ENCODE measurements at places on chromosomes 7 and 10.

GRCh38 chr10:113612154-113612553 is 51.7 kb downstream of the NRAP start:
- no peak for DNase-seq

DNA sequence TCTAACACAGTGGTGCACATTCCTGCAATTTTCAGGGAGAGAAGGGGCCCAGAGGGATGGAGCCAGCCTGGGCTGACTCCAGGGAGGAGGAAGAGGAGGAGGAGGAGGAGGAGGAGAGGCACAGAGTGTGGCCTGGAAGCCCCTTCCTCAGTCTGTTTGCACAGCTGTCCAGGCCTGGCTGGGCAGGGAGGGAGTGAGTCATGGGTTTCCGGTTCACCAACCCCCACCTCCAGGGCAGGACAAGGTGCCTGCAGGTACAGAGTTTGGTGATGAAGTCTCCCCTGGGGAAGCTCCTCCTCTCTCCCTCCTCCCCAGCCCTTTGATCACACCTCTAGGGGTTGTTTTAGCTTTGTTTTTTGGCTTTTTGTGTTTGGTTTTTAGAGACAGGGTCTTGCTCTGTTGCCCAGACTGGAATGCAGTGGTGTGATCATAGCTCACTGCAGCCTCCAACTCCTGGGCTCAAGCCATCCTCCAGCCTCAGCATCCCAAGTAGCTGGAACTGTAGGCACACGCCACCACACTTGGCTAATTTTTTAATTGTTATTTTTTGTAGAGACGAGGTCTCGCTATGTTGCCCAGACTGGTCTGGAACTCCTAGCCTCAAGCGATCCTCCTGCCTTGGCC is 77.5 kb upstream of the CUX1 start:
- no peak for DNase-seq

- no peak for DNase-seq
Observed at GRCh38 chr10:84205049-84205852, 10.9 kb downstream of the CDHR1 start.

GRCh38 chr7:80225361-80225760 is 90.7 kb downstream of the GNAI1 start:
- DNase-seq: no peak

- DNase-seq: no peak
Observed at GRCh38 chr10:101052285-101052684, 9.5 kb upstream of the KAZALD1 start.

DNA sequence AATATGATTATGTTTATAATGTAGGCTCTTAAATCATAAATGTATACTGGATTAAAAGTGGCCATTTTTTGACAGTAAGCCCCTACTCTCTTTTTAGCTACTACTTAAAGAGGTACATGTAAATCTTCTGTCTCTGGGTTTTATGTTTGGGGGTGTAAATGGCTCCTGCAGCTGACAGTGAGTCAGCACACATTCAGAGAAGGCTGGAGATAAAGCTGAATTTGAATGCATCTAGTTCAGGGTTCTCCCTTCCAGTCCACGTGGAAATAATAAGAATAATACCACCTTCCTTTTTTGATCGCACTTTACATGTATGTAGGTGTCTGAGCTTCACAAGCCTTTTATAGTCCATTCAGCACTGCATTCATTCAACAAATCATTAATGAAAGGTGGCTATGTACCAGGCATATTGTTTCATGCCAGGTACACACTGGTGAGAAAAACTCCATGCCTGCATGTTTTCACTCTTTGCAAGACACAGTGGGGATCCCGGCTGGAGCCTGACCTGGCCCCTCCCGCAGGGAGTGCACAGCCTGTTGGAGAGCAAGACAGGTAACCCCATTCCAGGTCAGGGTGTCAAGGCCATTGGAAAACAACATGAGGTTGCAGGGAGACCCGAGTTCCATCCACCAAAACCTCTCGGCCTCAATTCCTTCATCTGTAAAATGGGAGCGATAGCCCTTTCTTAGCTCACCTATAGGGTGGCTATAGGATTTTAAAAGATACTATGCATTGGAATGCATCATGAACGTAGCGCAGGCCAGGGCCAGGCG is 107.5 kb upstream of the ANLN start:
- DNase-seq: no peak

DNA sequence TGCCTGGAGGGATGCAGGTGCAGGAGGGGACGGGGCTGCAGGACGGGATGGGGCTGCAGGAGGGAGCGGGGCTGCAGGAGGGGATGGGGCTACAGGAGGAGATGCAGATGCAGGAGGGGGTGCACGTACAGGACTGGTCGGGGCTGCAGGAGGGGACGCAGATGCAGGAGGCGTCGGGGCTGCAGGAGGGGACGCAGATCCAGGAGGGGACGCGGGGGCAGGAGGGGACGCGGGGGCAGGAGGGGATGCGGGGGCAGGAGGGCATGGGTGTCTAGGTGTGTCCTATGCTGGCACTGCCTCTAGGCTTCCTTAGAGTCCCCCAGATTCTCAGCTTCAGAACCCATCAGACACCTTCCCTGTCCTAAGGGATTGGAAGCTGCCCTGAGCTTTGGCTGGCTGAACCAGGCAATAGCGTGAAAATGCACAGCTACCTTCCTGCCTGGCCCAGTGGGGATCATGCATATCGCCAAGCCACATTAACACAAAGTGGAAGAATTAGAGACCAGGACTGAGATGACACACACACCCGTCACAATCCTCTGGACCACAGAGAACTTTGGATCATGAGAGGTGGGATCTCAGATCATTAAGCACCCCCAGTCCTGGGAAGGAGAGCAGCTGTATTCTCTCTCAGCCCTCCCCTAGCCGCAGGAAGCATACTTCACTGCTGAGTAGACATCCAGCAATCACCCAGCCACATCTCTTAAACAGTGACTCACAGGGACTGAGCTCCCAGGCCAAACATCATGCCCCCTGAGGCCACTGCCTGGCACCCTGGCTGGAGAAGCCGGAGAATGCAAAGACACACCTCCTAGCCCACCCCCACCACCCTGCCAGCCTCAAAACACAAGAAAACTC is 67.3 kb downstream of the VWA2 start:
- DNase-seq: no peak

GRCh38 chr10:97327348-97328294 is 6.9 kb downstream of the FRAT2 start:
- no peak for DNase-seq

DNA sequence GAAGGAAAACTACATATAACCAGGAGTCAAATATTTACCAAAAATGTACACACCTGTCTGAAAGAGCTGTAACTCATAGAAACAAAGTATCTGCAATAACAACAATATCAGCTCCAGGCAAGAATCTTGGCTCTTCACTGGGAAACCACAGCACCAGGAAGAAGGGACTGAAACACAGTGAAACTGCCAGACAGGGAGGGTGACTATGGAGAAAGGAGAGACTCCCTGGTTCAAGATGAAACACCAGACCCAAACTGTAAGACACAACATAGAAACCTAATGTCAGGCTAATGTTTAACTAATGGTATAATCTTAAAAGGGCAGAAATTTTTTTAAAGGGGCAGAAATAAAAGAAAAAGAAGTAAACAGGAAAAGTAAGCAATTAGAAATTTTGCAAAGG is 11.5 kb upstream of the TAS2R39 start:
- no peak for DNase-seq

DNA sequence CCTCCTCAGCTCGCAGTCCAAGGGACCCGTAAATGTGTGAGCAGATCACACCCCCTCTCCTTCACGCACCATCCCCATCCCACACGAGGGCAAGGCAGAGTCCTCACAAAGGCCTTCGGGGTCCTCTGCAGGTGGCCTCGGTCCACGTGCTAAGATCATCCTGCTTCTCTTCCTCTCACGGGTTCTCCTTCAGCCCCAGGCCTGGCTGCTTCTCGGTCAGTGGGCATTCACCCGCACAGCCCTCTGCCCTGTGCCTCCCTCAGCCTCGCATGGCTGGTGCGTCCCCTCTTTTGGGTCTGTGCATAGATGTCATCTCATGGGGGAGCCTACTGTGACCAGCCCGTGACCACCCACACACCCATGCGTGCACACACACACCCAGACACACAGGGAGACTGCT is 17.3 kb upstream of the FOXL3 start:
- no peak for DNase-seq

DNA sequence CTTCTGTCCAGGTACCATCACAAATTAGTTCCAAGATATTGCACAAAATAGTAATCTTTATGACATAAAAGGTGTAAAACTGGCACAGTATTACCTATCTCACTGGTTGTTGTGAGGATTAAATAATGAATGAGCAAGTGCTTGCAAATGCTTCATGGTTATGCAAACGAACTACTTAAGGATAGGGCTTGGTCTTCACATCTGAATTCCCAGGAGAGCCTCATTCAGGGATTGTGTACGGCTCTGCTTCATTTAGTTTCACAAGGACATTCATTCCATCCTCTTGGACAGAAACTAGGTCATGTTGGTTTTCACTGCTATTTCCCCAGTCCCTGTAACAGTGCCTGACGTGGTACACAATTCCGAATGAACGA is 12.1 kb downstream of the ABCA13 start:
- DNase-seq: no peak

- DNase-seq: no peak
Observed at GRCh38 chr7:158562517-158562916, 25.1 kb downstream of the PTPRN2 start.

- DNase-seq: peak; percentile 12
Observed at GRCh38 chr7:2412587-2413201, 9.3 kb downstream of the CHST12 start.

GRCh38 chr10:3538656-3539531 is 246.1 kb downstream of the KLF6 start:
- DNase-seq: peak; percentile 16

GRCh38 chr7:112080441-112080840 is 125.8 kb downstream of the DOCK4 start:
- DNase-seq: peak; percentile 76

GRCh38 chr10:46514431-46514861 is 42.0 kb downstream of the GPRIN2 start:
- DNase-seq: no peak

- peak; percentile 63 for DNase-seq
Observed at GRCh38 chr10:22988581-22989360, 60.9 kb downstream of the ARMC3 start.

- DNase-seq: no peak
Observed at GRCh38 chr7:117250801-117251200, 72.1 kb downstream of the WNT2 start.

DNA sequence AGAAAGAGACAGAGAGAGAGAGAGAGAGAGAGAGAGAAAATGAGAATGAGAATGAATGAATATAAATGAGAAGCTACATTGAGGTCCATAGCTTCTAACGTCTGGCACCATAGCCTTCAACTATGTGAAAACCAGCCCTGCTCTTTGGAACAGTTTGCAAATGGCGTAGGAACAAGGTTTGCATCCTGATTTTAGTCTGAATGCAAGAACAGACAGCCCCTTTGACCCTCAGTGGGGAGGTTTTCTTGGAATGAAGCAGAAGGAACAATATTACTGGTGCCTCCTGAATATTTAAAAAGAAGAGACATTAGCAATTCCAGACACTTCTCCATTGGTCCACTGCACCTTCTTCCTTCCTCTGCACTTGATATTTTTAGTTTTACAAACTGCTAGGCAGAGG is 23.0 kb downstream of the LHPP start:
- DNase-seq: no peak

- no peak for DNase-seq
Observed at GRCh38 chr10:124323806-124324205, 94.9 kb downstream of the OAT start.

- no peak for DNase-seq
Observed at GRCh38 chr10:71277914-71278665, 41.0 kb upstream of the SLC29A3 start.

- DNase-seq: no peak
Observed at GRCh38 chr7:140526214-140526613, 46.9 kb upstream of the MKRN1 start.

- DNase-seq: no peak
Observed at GRCh38 chr7:137970253-137970975, 31.5 kb downstream of the CREB3L2 start.

GRCh38 chr7:13542451-13542850 is 447.0 kb downstream of the ETV1 start:
- DNase-seq: no peak

- no peak for DNase-seq
Observed at GRCh38 chr10:11853468-11853867, 30.3 kb downstream of the PROSER2 start.

- peak; percentile 39 for DNase-seq
Observed at GRCh38 chr10:46547541-46548497, 8.6 kb downstream of the GPRIN2 start.

GRCh38 chr10:114033566-114033965 is 10.1 kb upstream of the ADRB1 start:
- DNase-seq: no peak

- peak; percentile 74 for DNase-seq
Observed at GRCh38 chr10:3468919-3469638, 296.5 kb upstream of the PITRM1 start.

- no peak for DNase-seq
Observed at GRCh38 chr7:780081-780480, 52.2 kb upstream of the SUN1 start.

DNA sequence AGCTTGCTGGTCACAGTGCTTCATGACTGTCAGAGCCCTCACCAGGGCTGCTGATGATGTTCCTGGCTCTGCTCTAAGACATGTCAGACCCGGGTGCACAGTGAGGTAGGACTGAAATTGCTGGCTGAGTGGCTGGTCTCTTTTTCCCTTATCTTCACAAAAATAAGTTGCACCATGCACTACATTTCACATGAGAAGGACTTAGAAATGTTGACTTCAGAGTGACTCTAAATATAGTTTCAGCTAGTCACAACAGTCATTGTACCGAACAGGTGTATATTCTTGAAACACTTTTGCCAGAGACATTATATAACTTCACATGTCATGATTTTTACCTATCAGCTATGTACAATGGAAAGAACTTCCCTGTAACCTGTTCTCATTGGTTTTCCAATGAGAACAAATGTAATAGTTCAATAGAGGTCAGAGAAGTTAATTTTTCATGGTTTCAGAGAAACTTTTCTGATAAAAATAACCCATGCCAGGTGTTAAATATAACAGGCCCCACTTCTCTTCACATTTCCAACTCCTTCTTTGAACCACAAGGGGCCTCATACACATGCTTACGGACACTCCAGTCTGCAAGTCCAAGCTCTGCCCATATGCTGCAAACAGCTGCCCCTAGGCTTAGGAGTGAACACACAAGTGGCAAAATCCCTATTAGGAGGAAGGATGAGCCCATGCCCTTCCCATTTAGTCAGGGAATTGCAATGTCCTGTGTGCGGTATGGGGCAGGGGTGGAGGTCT is 115.6 kb downstream of the CDK6 start:
- DNase-seq: no peak

GRCh38 chr10:12507165-12507850 is 158.0 kb downstream of the CAMK1D start:
- no peak for DNase-seq
